ENCODE measurements at places on chromosomes 1 and 21.
A peak's percentile ranks its signal among the peaks of the same experiment; 100 is the strongest.

DNA sequence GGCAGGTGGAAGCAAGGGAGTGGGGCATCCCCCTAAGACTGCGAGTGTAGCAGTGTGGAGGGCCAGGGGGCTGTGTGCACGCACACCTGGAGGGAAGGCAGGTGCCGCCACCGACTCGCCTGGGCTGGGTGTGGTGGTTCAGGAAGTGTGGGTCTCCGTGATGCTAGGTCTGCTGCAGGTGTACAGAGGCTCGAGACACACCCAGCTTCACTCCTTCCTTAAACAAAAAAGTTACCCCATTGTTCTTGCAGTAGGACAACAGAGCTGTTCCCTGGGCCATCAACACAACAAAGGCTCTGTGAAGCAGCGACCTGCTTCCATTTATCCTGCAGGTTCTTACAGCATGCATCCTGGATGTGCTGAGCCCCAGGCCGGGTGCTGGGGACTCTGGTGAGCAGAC lies 100.4 kb upstream of the TMEM51 start:
- no peak for DNase-seq

DNA sequence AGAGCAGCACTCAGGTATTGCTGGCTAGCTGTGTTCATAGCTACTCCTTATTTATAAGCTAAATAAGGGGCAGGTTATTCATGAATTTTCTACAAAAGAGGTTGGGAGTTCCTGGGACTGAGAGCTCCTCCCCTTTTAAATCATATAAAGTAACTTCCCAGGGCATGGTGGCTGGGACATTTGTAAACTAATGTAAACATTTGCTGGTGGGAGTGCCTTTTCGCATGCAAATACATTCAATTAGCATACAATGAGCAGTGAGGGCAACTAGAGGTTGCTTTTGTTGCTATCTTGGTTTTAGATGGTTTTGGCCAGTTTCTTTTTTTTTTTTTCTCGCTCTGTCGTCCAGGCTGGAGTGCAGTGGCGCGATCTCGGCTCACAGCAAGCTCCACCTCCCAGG lies 43.4 kb downstream of the GNPAT start:
- DNase-seq, result no peak

DNA sequence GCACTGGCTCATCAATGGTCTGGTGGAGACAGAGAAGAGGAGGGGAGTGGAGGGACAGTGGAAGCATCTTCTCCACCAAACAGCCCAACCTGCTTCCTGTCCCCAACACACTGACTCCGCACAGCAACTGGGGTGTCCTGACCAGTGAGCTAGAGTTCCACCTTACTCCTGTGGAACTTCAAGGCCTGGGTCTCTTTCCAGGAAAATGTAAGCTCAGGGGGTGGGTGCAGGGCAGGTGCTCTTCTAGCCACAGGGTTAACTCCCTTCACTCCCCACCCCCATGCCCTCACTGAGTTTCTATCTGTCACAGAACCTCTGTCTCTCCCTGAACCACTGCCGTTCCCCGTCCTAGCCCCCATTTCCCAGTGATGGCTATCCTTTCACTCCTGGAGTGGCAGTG lies 876 bp downstream of the MOB3C start:
- DNase-seq, result no peak

DNA sequence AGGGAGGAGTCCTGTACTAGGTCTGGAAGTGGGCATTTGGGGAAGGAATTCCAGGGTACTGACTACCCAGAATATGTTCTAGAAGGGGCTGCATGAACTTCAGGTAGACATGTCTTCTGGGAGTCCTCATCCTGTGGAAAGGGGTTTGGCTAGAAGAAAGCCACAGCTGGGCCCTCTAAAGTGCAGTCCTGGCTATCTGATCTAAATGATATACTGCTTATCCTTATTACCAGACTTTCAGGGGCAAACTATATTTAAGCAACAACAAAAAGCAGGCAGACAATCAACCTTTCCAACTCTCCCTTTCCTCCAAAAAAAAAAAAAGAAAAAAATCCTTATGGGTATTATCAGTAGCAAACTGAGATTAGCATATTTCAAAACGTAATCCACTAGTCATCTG lies 29.8 kb upstream of the GFI1 start:
- no peak for DNase-seq

- peak; percentile 73 for DNase-seq
Observed at GRCh38 chr1:211939876-211940468, 95.4 kb downstream of the INTS7 start.

DNA sequence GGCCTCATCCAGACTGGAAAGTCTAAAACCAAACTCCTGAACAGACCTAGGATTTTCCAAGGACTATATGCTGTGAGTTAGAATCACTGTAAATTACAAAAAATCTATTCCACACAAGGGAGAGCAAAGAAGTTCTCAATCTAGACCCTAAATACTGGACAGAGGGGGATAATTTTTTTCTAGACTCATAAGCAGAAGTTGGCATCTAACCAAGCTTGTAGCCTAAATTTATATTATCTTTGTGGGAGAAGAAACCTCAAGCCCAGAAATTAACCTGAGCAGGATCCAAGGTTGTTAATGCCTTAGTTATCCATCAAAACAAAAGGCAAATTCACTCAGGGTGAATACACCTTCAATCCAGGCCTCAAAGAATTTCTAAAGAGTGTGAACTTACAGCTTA lies 290.2 kb downstream of the SMYD3 start:
- no peak for DNase-seq

DNA sequence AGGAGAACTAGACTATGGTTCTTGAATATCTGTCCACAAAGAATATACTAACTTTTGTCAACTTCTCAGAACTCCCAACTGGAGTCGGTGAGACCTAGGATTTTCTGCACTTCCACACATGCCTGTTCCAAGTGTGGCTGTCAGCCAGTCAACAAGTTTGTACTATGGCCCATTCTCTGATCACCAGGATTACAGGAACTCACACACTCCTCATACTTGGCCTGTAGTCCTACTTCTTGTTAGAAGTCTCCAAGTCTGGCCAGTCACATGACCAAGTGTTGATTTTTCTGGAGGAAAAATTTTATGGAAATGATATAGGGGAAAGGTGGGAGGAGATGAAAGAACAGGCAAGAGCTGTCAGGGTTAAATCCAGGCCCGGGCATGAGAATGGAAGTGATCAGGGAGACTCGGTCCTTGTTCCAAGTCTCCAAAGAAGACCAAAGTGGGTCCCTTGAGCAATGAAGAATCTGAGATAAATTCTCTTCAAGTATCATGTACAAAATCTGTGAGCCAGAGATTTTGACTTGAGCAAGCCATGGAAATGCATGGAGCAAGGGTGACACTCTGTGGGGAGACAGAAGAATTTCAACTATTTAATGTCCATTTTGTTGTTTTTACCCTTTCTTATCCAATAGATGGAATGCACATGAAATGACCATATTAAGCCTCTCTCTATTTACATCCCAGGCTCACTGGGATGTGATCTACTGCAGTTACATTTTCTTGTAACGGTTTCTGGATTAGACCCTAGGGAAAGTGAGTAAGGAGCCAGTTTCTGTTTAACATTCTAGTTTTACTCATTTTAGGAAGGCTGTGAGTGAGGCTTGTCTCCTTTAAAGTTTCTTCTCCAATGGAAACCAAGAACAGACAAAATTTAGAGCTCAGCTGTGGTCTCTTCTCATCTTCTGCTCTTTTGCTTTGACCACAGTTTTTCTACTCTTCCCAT lies 320.9 kb downstream of the ASTN1 start:
- peak; percentile 62 for DNase-seq

GRCh38 chr1:18400347-18401102 lies 80.2 kb upstream of the KLHDC7A start:
- DNase-seq, result no peak

- DNase-seq, result no peak
Observed at GRCh38 chr1:167476061-167476460, 42.3 kb downstream of the CD247 start.

GRCh38 chr1:198764748-198765147 lies 125.9 kb downstream of the PTPRC start:
- DNase-seq, result no peak

GRCh38 chr1:200306944-200307754 lies 102.7 kb downstream of the ZNF281 start:
- peak; percentile 59 for DNase-seq

- peak; percentile 42 for DNase-seq
Observed at GRCh38 chr1:37945743-37946702, 830 bp downstream of the INPP5B start.

DNA sequence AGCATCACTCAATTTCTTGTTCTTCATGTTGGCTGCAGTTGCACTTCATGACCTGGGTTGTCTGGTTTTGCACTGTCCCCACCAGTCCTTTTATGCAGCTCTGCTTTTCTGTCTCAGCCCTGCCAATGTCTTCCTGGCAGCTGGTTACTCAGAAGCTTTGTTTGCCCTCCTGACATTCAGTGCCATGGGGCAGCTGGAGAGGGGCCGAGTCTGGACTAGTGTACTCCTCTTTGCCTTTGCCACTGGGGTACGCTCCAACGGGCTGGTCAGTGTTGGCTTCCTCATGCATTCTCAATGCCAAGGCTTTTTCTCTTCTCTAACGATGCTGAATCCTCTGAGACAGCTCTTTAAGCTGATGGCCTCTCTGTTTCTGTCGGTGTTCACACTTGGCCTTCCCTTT lies 6.6 kb downstream of the PIGV start:
- no peak for DNase-seq

GRCh38 chr1:237470712-237471338 lies 419.9 kb downstream of the ZP4 start:
- DNase-seq, result peak; percentile 33

DNA sequence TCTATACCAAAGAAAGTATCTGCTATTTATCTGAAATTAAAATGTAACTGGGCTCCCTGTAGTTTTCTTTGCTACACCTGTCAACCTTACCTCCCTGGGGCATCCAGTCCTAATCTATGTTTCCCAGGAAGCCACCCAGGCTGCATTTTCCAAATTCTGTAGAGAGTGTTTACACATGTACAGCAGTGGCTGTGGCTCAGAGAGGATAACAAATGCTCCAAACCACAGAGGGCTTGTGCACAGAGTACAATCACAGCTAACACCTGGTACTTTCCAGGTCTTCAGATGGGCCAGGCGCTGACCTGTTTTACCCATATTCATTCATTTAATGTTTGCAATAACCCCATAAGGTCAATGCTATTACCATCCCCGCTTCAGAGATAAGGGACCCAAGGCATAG lies 146.5 kb upstream of the TNR start:
- DNase-seq, result no peak

- DNase-seq, result no peak
Observed at GRCh38 chr1:17635276-17635675, 95.8 kb downstream of the ARHGEF10L start.

DNA sequence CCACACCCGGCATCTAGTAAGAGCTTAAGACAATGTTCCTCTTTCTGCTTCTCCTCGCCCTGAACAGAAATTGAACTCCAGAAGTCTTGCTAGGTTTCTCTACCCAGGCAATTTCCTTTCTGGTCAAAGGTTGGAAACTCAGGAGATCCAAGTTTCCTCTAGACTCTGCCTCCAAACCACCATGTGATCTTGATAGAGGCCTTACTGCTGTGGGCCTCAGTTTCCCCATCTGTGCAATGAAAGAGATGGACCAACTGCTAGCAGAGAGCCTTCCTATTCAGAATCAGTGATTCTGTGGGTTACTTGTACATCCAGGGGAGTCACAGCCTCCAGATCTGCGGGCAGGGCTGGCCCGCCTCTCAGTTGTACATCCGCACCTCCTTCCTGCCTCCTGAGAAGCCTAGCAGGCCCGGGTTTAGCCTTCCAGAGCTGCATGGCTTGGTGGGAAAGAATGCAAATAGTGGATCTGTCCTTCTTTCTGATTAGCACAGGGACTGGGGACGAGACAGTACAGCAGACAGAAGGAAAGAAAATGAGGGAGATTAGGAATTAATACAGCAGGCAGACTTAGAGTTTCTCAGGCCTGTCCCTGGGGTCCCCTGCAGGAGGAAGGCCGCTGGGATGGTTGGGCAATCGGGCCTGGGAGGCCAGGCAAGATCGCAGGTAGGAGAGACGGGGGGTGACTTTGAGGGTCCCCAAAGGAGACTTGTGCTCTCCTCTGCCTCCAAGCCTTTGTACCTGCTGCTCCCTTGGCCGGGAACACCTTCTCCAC lies 83.9 kb downstream of the PAX7 start:
- no peak for DNase-seq

- DNase-seq, result no peak
Observed at GRCh38 chr1:22625262-22625925, 11.0 kb upstream of the C1QA start.

DNA sequence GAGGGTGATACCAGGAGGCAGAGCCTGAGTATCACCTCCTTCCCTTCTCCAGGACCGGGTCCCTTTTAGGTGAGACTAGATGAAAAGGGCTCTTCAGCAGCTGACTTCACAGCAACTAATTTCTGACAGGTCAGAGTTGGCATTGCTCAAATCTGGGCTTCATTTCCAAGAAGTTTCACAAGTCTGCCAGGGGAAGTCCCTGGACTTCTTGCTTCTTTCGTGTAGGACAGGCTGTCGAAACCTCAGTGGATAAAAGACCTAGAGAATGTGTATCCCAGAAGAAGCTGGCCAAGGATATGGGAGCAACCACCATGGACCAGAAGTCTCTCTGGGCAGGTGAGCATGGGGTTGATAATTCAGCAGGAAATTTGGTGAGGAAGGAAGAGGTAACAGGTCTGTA lies at the start of gene CHI3L2:
Gene CHI3L2 (plus strand): TSS at position 280 of the 400 bp plus-strand sequence. CDS start 17 bp downstream, at position 297.
- no peak for DNase-seq

GRCh38 chr21:32520875-32521735 lies 64.2 kb downstream of the TCP10L start:
- DNase-seq, result peak; percentile 36

GRCh38 chr1:52707927-52708655 lies 9.9 kb upstream of the COA7 start:
- DNase-seq, result peak; percentile 27

DNA sequence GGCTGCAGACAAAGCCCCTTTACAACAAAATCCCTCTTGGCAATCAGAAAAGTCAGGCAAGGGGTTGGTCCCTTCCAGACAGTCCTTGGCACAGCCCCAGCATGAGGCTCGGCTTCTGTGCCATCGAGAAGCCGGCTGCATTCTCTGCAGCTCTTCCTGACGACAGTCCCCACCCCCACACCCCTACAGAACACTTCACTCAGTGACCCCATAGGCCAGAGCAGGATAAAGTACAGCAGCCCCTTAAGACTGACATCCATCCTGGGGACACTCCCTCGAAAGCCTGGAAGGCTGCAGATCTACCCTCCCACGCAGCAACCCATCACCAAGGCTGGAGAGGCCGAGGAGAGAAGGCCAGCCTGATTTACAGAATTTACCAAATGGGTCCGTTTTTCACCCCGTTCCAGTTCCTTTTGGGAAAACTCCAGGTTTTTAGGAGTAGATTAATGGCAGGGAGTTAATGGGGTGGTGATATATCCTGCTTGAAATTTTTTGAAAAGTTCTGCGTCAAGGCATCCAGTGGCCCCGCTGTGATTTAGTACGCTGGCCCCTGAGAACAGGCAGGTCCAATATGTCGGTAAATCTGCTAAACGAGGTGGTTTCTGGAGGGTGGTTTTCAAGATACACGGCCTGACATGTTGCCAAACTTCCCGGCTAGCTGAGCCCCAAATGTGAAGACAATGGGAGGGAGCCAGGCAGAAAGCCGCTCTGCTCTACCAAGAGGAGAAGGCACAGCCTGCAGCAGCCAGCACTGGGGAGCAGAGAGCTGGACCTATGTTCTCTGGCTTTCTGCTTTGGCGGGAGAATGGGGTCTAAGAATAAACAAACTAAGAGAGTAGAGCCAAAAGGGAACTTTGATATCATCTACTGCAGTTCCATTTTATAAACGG lies 81.7 kb downstream of the SSBP3 start:
- peak; percentile 73 for DNase-seq
